ENCODE measurements at places on chromosomes 16 and 17.

DNA sequence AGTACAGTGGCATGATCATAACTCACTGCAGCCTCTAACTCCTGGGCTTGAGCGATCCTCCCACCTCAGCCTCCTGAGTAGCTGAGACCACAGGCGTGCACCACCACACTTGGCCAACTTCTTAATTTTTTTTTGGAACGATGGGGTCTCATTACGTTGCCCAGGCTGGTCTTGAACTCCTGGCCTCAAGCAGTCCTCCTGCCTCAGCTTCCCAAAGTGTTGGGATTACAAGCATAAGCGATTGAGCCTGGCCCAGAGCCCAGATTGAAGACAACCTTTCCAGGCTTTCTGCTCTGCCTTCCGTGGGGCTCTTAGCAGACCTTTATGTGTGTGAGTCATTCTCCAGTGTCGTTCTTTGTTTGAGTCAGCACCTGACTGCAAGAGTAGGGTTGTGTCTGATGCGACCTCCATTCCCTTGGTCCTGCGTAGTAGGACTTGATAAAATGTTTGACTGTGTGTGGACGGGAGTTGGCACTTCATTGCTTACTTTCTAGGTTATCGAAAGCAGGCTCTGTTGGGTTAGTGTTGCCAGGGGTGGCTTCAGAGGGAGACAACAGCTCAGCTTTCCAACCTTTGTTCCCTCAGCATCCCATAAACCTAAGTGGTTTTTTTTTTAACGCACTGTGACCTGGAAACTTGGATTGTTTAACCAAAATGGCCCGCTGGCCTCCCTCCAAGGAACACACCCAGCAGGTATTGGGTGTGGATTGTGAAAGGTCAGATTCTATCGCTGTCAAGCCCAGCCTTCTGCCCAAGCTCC is 26.4 kb downstream of the EEF2K start:
- DNase-seq: no peak

- no peak for DNase-seq
Observed at GRCh38 chr16:72287649-72288048, 115.7 kb upstream of the PMFBP1 start.

GRCh38 chr17:72875361-72875760 is 217.1 kb downstream of the SLC39A11 start:
- DNase-seq: no peak

DNA sequence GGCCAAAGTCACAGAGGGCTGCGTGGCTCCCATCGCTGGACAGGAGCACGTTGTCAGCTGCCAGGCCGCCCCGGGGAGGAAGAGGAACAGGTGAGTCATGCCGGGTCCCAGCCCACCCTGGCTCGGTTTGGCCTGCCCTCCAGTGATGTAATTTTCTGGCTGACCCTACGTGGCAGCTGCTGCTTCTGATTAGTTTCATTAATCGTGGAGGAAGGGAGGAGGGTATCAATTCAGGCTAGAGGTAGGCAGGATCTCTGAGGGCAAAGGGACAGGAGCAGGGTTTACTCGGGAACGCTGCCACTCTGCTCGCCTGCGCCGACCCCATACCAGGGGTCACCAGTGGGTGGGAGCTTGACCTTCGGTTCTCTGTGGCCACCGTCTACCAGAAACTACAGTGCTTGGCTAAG is 11.7 kb upstream of the SPATA32 start:
- no peak for DNase-seq

DNA sequence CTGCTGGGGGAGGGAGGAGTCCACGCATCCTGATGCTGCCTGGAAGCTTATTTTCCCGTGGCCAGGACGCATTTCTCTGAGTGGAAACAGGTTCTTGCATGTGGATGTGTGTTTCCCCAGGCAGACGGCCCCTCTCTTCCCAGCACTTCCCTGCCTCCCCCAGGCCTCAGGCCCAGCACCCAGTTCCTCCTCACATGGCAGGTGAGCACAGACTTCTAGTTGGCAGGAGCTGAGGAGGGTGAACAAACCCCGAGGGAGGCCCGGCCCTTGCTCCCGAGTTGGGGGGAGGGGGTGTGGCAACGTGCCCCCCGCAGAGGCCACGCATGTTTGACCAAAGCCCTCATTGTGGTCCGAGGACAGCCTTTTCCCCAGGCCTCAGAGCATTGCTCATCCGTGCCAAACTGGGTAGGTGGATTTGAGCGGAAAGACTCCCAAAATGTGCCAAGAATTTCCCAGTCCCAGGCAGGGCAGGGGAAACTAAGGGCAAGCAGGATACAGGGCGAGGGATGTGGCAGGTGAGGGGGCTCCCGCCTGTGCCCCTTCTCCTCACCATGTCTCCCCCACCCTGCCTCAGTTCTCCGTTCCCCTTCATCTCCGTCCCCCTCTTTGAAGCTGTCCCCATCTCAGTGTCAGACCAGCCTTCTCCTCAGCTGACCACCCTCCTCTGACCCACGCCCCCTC is 1.5 kb upstream of the SPEM1 start:
- no peak for DNase-seq

- no peak for DNase-seq
Observed at GRCh38 chr17:82003411-82004381, 19.0 kb downstream of the CENPX start.

DNA sequence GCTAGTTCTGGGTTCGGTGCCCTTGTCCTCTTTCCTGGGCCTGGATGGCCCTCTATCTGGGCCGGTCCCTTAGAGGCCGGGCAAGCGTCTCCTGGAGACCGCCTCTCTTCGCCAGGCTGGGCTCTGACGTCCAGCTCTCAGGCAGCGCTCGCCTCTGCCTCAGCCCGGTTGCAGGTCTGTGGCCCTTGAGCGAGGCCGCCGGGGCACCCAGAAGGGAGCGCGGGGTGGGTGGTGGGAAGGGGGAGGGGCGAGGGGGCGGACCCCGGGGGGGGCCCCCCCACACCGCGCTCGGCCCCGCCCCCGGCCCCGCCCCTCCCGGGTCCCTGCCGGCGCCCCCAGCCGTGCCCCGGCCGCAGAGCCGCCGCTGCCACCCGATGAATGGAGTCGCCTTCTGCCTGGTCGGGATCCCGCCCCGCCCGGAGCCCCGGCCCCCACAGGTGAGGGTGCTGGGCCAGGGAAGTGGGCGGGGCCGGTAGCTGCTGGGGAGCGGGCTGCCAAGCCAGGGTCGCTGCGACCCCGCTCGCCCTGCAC is at the start of gene ARHGAP23:
TSS of gene ARHGAP23 (plus strand) at position 353 of the 531 bp plus-strand sequence. CDS start at position 375, 22 bp downstream.
- DNase-seq: peak; percentile 79

GRCh38 chr16:1381612-1382406 is 30.1 kb downstream of the GNPTG start:
- DNase-seq: no peak

DNA sequence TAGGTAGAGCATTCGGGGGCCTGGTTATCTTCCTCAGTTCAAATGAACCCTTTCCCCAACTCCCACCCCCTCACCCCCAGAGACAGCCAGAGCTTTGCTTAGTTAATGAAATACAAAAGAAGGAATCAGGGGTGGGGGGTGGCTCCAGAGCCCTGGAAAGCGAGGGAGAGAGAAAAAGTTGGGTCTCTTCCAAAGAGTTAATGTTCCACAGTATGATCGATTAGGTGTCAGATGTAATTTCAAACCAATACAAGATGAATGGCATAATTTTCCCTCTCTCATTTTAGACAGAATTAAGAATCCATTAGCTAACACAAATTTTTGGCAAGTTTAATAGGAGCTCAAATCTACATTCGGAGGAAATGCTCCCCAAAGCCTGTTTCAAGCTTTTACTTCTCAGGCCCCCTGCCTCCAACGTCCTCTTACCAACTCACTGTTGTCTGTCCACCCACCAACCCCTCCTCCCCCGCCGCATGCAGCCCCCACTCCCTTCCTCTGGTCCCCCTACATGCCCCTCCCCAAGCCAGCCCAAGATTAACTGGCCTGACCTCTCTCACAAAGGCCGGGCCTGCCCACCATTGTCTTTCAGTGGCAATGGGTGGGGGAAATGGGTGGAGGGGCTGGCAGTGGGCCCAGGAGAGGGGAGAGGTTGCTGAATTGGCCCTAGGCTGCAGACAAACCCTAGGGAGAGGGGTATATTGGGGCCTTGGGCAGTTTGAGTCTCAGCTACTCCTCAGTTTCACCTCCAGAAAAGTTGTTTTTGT is 28.2 kb downstream of the NEUROD2 start:
- no peak for DNase-seq

DNA sequence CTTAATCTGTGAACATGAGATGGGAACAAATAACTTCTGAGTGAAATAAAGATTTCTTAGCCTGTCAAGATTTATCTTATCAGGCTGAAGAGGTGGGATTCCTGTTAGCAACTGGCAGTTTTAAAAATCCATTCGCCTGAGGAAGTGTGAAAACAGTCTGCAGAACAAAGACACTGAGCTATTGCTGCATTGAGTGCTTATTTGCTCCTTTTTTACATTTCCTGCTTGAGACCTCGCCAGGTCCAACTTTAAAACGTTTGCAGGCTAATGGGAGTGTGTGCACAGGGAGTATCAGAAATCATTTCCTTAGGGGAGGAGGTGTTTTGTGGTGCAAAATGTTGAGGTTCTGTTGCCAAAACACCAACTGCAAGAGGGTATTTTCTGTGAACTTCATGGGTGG is 957.8 kb upstream of the RBFOX1 start:
- DNase-seq: no peak

GRCh38 chr17:82989881-82990280 is 89.5 kb upstream of the METRNL start:
- DNase-seq: no peak

DNA sequence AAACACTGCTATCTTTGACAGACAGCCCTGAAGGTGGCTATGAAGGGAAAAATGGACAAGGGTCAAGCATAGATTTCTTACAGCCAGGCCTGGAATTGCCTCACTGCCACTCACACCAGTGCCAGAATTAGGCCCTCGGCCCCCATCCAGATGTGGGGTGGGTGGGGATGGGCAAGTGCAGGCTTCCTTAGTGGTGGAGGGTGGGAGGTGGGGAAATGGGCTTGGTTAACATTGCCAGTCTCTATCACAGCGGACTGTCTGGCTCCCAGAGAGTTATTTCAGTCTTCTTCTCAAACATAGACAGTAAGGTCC is 24.9 kb downstream of the B9D1 start:
- no peak for DNase-seq

- DNase-seq: no peak
Observed at GRCh38 chr16:89135166-89135565, 36.4 kb upstream of the CDH15 start.

DNA sequence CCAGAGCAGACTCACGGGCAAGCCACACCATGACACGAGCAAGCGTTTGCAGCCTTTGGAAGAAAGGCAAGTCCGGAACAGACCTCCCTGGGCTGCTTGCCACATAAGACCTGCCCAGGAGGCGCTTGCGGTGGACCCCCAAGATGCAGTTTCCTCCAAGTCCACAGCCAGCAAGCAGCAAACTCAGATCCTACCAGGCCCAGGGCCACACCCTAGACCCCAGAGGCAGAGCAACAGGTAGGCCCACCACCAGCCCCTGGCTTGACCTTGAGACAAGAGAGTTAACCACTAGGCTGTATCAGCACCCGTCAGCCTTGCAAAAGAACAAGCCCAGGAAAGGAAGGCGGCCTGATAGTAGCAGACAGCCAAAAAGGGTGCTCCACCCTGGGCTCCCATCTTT is 2.3 kb downstream of the FAAP100 start:
- DNase-seq: no peak

DNA sequence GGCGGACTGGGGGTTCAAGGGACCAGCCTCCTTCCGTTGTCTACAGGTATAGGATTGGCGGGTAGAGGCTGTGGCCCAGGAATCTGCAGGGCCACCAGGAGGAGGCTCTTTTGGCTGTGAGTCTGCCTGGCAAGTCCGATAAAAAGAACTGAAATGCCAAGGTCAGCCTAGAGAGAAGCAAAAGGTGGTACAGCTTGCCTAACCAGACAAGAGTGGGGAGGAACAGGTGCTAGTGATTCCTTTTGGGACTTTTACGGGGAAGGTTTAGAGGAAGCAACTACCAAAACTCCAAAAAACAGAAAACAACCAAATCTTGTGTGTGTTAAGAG is 5.6 kb upstream of the EVPL start:
- DNase-seq: no peak

DNA sequence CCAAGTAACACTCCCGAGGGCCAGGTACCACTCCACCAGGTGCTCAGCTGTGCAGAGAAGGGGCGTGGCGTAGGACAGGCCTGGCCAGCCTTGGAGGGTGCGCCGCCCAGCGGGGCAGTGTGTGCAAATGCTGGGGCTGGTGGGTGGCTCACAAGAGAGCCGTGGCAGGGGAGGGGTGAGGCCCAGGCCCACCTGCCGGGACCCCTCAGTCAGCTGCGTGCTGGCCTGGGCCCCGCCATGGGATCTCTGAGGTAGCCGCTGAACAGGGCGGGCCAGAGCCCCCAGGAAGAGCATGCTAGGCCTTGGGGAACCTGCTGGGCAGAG is 8.8 kb downstream of the TPSG1 start:
- no peak for DNase-seq

GRCh38 chr16:74450967-74451760 is 29.9 kb upstream of the CLEC18B start:
- DNase-seq: no peak

DNA sequence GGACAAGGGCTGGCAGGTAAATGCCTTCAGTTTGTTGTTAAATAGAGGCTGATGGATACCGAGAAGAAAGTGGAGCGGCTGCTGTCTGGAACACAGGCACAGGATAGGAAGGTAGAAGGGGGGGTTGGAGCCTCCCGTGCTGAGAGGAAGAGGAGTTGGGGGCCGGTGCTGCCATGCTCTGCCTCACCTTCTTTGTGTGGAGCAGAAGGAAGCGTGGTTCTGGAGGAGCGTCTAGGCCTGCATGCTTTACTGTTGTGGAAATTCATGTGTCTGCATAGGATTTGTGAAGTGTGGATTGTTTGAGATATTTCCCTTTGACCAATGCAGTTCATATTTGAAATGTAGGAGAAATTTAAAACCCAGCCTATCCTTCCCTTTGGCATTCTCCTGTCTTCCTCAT is 52.3 kb downstream of the FOXK2 start:
- no peak for DNase-seq

DNA sequence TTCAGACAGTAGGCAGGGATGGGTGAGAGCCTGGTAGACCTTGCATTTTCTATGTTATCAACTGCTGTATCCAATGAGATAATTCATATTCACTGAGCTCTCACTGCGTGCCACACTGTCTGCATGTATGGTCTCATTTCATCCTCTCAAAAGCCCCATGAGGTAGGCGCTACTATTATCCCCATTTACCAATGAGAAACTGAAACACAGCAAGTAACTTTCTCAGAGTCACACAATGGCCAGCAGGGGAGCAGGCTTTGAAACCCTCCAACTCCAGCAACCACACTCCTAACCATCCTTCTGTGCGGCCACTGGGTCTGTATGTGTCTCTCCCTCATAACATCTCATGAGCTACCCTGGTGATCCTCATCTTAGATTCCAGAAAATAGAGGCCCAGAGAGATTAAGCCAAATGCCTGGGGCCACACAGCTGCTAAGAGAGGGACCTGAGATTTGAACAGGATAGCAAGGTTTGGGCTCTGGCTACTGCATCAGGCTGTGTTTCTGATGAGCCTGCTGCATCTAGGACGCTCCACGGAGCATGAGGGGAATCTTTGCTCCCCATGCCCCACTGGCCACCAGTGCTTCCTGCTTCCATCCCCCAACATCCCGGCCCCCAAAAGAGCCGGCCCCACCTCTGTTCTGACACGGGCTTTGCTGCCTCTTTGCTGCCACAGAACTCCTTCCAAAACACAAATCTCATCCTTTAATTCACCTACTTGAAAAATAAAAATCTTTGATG is 3.2 kb downstream of the CCR7 start:
- DNase-seq: no peak

GRCh38 chr17:60392042-60392844 is at the start of gene USP32:
Gene USP32 (minus strand): TSS chr17:60392133. CDS start chr17:60391939, 194 bp downstream.
- DNase-seq: peak; percentile 98

Measured in midbrain (tissue), 1 donor.